H54 (cell line): ENCODE measurements at places on chromosomes 6 and 20.

- DNase-seq, result no peak
Observed at GRCh38 chr6:102149191-102149590, 755.7 kb downstream of the GRIK2 start.

GRCh38 chr20:23528867-23529431, 38.0 kb downstream of the CST8 start:
- DNase-seq, result no peak

- no peak for DNase-seq
Observed at GRCh38 chr20:10276878-10277580, 58.4 kb downstream of the SNAP25 start.

DNA sequence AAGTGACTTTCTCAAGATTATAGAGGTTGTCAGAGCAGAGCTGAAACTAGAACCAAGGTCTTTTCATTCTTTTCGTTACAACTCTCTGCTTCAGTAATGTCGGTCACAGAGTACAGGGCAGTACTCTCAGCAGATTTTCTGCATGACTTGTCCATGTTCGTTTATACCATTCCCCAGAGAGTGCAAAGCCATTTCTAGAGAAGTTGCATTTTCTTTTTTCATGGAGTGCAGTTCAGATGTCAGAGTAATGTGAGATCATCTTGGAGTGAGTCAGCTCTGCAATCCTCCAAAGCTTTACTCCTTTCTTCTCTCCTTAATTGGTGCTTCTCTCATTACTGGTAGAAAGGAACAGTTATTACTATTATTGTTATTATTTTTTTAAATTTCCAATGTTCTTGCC, 115.6 kb upstream of the B3GAT2 start:
- DNase-seq, result no peak

- no peak for DNase-seq
Observed at GRCh38 chr6:114055763-114056162, 84.8 kb upstream of the HDAC2 start.

GRCh38 chr6:113122060-113122459, 735.1 kb upstream of the MARCKS start:
- DNase-seq, result no peak

DNA sequence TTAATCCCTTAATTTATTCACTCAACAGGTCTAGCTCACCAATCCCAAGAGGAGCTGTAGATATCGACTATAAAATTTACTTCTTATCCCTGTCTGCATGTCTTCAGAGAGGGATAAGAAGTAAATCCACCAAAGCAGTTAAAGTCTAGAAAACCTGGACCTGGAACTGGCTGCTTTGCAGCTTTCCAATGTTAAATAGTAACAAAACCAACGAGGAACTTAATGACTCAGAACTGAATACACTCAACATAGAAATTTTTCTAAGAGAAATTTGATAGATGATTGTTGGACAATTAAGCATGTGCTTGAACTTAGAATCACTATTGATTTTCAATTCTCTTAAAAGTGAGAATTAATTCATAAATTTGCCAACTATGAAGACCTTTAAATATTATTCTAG, 11.5 kb upstream of the TMEM244 start:
- no peak for DNase-seq

GRCh38 chr6:53352360-53352759, 3.6 kb upstream of the ELOVL5 start:
- DNase-seq, result no peak

DNA sequence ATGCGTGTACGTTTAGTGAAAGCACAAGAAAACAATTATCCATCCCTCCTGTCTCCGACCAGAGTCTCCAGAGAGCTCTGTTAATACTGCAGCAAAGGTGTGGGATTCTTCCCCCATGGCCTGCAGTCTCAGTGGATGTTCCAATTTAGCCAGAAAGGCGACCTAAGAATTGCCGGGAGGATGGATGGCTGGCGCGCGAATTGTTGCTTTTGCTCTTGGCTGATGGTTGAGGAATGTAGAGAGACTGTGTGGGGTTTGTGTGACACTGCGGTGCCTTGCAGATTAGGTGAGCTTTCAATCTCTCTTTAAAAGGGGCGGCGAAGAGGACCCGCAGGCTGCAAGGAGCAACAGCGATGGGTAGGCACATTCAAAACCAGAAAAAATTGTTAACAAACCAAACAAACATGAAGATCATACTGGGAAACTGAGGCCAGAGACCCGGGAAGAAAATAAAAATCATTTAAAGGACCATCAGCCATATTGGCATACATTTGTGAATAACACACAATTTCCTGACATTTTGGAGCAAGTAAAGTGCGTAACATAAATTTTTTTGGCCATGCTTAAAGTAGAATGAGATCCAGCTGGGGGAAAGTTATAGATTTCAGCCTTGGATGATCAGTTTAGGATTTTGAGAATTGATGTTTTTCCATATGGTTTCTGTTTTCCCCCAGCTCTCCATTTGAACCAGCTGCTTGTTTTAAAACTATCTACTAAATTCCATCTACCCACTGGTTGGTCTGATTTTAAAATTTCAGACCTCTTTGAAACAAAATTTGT, 46.3 kb downstream of the GNAS start:
- DNase-seq, result no peak

DNA sequence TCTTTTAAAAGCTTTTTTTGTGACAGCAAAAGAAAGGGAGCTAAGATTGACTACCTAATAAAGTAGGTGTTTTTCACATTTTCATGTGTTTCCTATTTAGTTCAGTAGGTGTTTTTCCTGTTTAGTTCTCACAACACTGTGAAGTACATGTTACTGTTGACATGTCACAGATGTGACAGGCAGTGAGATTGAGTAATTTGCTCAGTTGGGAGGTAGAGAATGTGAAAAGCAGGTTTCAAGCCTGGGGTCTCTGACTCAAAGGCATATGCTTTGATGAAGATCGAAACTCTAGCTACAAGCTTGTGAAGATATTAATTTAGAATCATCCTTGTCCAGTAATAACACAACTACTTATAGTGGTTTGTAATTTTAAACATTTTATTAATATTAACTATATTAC, 43.1 kb downstream of the SLX4IP start:
- DNase-seq, result no peak

DNA sequence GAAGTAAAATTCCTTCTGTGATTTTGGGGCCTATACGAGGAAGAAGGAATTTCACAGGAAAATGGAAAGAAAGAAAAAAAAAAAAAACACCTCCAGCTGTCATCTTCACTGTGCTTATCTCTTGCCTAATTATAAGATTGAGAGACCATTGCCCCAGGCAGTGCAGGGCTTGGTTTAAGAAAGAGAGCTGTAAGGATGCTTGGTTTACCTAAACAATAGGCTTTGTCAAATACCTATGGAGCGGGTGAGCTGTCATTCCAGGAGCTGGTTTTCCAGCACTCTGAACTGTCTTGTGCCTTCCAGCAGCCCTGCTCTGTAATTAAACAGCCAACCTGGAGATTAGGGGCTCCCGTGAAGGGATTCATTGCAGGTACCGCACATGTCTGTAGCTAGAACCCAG, 137.8 kb downstream of the EDN3 start:
- DNase-seq, result no peak

GRCh38 chr6:37175332-37176267, 5.6 kb downstream of the PIM1 start:
- no peak for DNase-seq

DNA sequence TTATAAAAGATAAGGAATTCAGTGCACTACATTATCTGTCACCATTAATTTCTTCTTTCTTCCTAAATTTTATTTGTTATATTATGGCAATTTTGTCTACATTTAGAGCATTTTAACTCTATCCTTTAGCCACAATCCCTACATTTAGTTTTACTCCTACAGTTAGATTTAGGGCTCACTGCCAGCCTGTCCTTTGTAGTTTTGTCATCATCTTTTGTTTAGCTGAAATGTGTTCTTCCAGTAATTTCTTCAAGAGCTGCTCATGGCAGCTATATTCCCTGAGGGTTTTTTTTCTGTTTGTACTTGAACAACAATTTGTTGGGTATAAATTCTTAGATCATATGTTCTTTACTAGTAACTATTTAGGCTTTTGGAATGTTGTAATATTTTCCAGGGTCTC, 72.7 kb upstream of the B3GAT2 start:
- DNase-seq, result no peak

- DNase-seq, result no peak
Observed at GRCh38 chr6:48449002-48449401, 338.0 kb upstream of the PTCHD4 start.

DNA sequence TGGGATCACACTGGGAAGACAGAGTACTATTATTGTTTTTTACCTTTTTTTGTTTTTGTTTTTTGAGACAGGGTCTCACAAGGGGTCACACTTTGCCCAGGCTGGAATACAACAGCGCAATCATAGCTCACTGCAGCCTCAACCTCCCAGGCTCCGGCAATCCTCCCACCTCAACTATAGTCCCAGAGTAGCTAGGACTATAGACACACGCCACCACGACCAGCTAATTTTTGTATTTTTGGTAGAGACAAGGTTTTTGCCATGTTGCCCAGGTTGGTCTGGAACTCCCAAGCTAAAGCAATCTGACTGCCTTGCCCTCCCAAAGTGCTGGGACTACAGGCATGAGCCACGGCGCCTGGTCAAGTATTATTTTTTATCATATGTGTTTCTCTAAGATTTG, 81.0 kb downstream of the ZMYND8 start:
- no peak for DNase-seq

DNA sequence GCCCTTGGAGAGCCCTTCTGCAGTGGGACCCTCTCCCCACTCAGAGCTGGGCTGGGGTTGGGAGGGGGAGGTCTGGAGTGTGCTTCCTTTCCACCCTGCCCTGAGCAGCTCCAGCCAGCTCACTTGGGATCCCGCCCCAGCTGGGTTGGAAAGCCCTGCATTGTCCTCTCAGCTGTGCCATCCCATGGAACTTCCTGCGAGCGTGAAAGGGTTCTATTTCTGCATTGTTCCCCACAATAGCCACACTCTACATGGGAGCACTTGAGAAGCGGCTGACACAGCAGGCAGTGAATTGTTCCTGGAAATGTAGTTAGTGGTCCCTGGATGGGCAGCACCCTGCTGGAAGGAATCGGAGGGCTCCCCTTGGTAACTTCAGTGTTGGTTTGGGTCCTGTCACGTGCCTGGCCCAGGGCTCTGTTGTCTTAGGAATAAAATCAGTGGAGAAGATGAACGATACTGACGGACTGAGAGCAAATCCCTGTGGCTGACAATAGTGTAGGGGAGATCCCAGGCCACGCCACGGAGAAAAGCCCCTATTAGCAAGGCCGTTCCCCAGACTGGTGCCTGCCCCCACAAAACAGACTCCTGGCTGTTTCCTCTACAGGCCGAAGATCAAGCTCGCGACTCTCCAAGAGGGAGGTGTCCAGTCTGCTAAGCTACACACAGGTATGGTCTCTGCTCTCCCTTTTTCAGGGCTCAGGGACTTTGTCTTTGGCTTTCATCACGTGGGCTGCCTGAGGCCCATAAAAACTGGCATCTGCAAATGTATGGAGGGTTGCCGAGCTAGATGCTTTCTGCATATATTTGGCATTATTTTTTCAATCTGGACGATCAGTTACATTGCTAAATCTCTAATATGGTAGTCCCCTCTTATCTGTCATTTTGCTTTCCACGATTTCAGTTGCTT, 18.8 kb downstream of the DNMT3B start:
- DNase-seq, result no peak

DNA sequence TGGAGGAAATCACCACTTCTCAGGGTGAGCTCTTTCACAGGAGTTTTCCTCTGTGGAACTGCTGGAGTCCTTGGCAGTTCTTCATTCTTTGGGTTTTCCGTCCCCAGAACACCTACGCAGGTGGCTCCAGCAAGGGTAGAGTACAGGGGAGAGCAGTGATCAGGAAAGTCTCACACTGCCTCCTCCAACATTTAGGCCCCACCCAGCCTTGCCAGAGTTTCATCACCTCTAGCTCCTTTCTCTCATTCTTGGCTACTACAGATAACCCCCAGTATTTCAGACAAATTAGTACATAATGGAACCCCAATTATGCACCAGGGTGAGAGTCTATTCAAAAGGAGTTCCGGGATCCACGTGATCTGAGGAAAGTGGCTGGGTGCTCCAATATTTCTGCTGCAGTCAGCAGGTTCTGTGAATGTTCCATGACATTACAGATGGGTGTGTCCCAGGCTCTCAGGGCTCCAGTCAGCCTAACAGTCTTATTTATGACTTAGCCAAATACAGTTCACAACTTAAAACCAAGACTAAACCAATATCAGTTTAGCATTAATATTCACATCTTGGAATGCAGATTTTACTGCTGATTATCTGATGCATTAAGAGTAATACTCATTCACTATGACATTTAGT, 44.6 kb downstream of the GPR63 start:
- no peak for DNase-seq

DNA sequence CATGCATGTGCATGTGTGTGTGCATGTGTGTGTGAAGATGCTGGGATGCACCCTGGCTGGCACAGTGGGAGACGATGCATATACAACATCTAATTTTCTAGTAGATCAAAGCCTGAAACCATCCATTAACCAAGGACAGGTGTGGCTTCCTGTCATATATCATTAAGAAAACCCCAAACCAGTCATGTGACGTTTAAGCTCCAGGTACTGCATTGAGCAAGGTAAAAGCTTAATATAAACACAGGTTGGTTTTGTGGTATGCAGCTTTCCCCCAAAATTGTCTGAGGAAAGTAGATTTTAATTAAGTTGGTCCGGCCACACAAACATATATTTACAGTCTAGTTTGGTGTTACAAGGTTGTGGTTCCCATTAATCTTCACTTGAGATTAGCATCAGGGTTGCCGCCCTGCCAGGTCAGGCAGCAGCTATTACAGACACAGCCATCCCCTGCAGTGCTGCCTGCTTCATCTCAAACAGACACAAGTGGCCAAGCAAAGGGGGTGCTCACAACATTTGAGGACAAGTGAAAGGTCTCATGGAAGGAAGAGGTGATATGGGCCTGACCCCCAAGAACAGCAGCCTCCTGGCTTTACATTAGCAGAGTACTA, 48.6 kb upstream of the NAA20 start:
- no peak for DNase-seq

GRCh38 chr6:31972709-31973350, 892 bp upstream of the DXO start:
- DNase-seq, result no peak

DNA sequence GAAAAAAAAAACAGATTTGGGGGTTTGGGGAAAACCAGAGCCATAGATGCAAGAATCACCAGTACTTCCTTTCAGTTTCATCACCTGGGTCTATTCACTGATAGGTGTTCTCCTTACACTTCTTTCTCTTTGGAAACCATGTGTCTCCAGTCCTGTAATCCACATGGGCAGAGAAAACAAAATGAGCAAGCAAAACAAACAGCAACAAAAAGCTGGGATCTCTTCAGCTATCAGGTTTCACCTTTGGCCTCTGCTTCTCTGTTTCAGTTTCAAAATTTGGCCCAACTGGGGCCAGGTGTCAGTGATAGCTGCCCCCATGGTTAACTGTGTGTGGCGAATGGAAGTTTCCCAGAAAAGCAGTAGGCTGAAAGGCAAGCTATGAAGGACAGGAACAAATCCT, 220.0 kb upstream of the THBS2 start:
- DNase-seq, result no peak
